ENCODE measurements at places on chromosomes 4 and X. TPM values are rescaled to one million over a fixed set of nuclear protein-coding genes. Genes with fewer than 3 reads are reported as not detected.

The CHRNA9 gene
- total RNA-seq, result not detected

DNA sequence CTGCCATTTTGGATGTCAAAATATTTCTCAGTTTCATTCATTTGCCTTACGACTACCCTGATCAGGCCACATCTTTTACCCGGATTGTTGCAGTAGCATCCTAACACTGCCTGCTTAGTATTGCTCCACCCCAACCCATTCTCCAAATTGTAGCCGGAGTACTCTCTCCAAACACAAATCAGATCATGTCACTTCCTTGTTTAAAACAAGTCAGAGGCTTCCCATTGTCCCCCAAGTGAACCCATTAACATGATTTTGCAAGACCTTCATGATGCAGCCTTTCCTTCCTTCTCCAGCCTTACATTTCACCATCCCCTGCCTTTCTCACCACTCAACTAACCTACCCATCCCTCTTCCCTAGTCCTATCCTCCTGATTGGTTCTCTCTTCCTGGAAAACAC lies 53.1 kb downstream of the FANCB start:
- H3K4me3 ChIP-seq, result no peak overlapping the region
- no peak for DNase-seq
- no peaks in the 10 kb centered on the region for H3K36me3 ChIP-seq
- H3K27ac ChIP-seq, result no peak overlapping the region
- no peaks in the 10 kb centered on the region for H3K27me3 ChIP-seq

The SSX4 gene
- total RNA-seq, result not detected

The PABPC1L2B gene
- not detected for total RNA-seq

- H3K36me3 ChIP-seq, result peaks cover 20% of the 10 kb centered on the region
- no peak for DNase-seq
- H3K27ac ChIP-seq, result peak overlapping the region; percentile 19
These were observed 28.0 kb downstream of the MFSD8 start for GRCh38 chr4:127936974-127937373.

DNA sequence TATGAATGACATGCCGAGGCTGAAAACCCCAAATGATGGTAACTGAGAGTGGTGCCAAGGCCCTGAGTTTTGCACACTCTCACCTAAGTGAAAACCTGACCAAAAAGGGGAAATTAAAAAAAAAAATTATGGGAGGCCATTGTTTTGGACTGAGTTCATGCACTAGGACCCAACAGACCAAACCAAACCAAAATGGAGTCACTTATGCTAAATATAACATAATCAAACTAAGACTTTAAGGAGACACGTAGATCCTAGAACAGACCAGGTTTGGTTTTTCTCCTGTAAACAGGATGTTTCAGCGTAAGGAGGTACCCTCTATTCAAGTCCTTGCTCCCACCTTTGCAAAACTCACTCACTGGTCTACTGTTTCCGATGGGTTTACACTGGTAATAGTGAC lies 453.0 kb downstream of the INPP4B start:
- peaks cover 2% of the 10 kb centered on the region for H3K4me1 ChIP-seq
- H3K27ac ChIP-seq, result no peak overlapping the region
- no peak overlapping the region for H3K4me3 ChIP-seq
- peaks cover 17% of the 10 kb centered on the region for H3K36me3 ChIP-seq
- DNase-seq, result no peak

- no peak overlapping the region for H3K27ac ChIP-seq
- H3K4me1 ChIP-seq, result peaks cover 8% of the 10 kb centered on the region
- no peak for DNase-seq
- H3K27me3 ChIP-seq, result no peaks in the 10 kb centered on the region
These were observed 51.0 kb downstream of the GUCY1B1 start for GRCh38 chr4:155809835-155810234.

DNA sequence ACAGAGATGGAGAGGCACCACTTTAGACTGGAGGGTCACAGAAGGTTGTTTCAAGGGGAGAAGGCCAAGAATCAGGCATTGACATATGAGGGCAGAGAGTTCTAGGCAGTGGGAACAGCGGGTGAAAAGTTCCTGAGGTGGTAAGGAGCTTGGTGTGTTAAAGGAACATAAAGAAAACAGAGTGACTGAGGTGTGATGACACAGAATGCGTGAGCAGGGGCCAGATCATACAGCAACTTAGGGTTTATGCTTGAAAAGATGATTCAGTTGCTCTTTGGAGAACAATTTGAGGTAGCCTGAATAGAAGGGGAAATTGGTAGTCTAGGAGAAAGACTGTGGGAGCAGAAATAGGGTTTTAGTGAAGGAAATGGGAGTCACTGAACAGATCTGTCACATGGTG lies 179.2 kb downstream of the AMELX start:
- H3K27me3 ChIP-seq, result no peaks in the 10 kb centered on the region
- no peaks in the 10 kb centered on the region for H3K36me3 ChIP-seq
- no peak for DNase-seq
- H3K4me3 ChIP-seq, result no peak overlapping the region
- no peak overlapping the region for H3K27ac ChIP-seq
- peaks cover 2% of the 10 kb centered on the region for H3K4me1 ChIP-seq

The DNAJB14 gene
- total RNA-seq, result 57.2 TPM

GRCh38 chr4:1116838-1117237 lies 3.5 kb upstream of the RNF212 start:
- H3K4me3 ChIP-seq, result no peak overlapping the region
- no peaks in the 10 kb centered on the region for H3K36me3 ChIP-seq
- no peak overlapping the region for H3K27ac ChIP-seq
- H3K27me3 ChIP-seq, result peaks cover 84% of the 10 kb centered on the region
- no peak for DNase-seq

DNA sequence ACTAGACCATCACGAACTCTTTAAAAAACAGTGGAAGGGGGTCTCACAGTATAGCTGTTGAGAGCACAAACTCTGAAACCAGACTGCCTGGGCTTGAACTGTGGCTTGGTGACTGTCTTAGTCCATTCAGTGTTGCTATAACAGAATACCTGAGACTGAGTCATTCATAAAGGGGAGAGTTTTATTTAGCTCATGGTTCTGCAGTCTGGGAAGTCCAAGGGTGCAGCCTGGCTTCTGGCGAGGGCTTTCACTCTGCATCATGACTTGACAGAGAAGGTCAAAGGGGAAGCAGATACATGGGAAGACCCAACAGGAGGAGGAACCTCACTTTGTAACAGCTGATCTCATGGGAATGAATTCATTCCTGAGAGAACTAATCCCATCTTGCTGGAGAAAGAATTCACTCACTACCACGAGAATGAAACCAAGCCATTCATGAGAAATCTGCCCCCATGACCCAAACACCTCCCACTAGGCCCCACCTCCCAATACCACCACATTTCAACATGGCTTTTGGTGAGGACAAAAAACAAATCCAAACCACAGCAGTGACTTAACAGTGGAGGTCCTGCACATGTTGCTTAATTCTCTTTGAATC lies 116.7 kb upstream of the STOX2 start:
- no peaks in the 10 kb centered on the region for H3K27me3 ChIP-seq
- no peak overlapping the region for H3K27ac ChIP-seq
- no peak overlapping the region for H3K4me3 ChIP-seq

The SPANXA1 gene
- total RNA-seq, result not detected

GRCh38 chrX:54807524-54808108 lies at the start of gene MAGED2:
Gene MAGED2, plus strand, starts transcription at chrX:54807745. Its CDS starts 1,587 bp downstream, at chrX:54809332.
- peaks cover 16% of the 10 kb centered on the region for H3K36me3 ChIP-seq
- no peaks in the 10 kb centered on the region for H3K27me3 ChIP-seq
- peaks cover 26% of the 10 kb centered on the region for H3K4me1 ChIP-seq
- peak within 1 kb of the TSS; percentile 97 for H3K27ac ChIP-seq
- peak within 1 kb of the TSS; percentile 95 for H3K4me3 ChIP-seq

DNA sequence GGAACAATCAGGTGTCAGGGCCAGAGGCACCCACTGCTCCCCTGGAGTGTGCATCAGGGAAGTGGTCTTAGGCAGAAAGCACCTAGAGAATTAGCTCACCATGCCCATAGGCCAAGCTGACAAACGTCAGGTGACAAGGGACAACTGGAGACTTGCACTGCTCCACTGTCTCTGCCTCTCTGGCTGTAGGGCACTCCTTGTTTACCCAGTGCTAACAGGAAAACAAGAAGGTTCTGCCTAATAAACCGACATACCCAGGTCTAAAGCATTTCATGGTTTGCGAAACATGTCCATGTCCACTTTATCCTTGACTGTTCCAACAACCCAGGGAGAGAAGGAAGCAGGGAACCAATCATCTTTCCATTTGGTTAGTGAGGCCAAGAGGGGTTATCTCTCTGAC lies 92.5 kb upstream of the MAMLD1 start:
- H3K27ac ChIP-seq, result no peak overlapping the region
- no peaks in the 10 kb centered on the region for H3K4me1 ChIP-seq
- peaks cover 4% of the 10 kb centered on the region for H3K27me3 ChIP-seq

DNA sequence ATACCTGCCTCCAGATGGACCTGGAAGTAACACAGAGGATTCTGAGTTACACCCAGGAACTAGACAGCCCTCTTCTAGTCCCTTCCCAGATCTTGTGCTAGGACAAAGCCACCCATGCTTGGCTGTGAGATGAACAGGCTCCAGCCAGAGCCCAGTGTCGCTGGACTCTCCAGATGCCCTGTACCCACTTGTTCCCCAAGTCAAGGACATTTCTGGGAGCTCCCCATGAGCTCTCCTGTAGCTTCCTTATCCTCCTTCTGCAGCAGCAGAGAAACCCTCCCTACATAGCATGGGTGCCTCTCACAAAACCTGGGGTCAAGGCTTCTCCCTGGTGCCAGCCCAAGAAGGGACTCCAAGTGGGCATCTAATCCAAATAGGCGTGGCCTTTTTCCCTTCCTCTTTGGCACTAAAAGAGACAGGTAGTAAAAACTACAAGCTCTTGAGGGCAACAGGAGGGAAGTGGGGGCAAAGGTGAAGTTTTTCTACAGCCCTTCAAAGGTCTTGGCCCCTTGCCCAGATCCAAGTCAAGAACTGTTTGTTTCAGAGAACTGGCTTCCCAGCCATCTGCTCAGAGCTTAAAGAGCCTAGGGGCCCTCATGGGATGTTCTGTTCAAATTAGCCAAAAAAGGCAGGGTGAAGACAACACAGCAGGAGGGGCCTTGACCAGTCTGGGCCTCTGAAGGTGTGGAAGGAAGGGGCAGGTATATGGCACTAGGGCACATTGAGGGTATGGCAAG lies 8.5 kb upstream of the ERCC6L start:
- DNase-seq, result no peak
- no peaks in the 10 kb centered on the region for H3K27me3 ChIP-seq
- no peaks in the 10 kb centered on the region for H3K36me3 ChIP-seq
- H3K4me1 ChIP-seq, result no peaks in the 10 kb centered on the region

The BEX2 gene
- 29.8 TPM for total RNA-seq

The USP51 gene
- total RNA-seq, result 5.1 TPM

- no peak overlapping the region for H3K4me3 ChIP-seq
- H3K27ac ChIP-seq, result no peak overlapping the region
- H3K36me3 ChIP-seq, result peaks cover 6% of the 10 kb centered on the region
- no peak for DNase-seq
- H3K27me3 ChIP-seq, result no peaks in the 10 kb centered on the region
These were observed 39.7 kb downstream of the NSG1 start for GRCh38 chr4:4426511-4427120.

DNA sequence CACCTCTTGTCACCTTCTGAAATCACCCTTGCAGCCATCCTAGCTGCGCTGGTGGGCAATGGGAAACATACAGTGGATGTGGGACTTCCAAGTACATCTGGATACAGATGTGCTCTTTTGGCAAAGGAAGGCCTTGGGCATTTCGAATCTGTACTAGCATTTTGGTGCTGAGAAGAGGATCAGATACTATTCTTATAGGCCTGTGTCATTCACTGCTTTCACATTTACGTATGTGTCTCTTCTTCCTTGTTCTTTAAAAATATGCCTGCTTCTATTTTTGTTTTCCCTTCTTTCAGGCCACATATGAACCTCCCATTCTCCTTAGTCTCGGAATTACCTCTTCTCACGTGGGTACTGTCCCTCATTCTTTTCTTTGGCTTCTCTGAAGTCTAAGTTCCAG lies 53.1 kb downstream of the EFNB1 start:
- H3K27ac ChIP-seq, result no peak overlapping the region
- H3K36me3 ChIP-seq, result no peaks in the 10 kb centered on the region
- no peaks in the 10 kb centered on the region for H3K27me3 ChIP-seq
- DNase-seq, result no peak
- H3K4me1 ChIP-seq, result peaks cover 6% of the 10 kb centered on the region

GRCh38 chr4:109494563-109494962 lies 60.9 kb downstream of the SEC24B start:
- no peak for DNase-seq
- no peaks in the 10 kb centered on the region for H3K27me3 ChIP-seq
- no peak overlapping the region for H3K27ac ChIP-seq
- peaks cover 45% of the 10 kb centered on the region for H3K36me3 ChIP-seq
- no peaks in the 10 kb centered on the region for H3K4me1 ChIP-seq
- H3K4me3 ChIP-seq, result no peak overlapping the region

The SRPK3 gene
- total RNA-seq, result not detected

- no peak overlapping the region for H3K27ac ChIP-seq
- DNase-seq, result no peak
- peaks cover 8% of the 10 kb centered on the region for H3K27me3 ChIP-seq
- no peak overlapping the region for H3K4me3 ChIP-seq
These were observed 371.4 kb upstream of the TECRL start for GRCh38 chr4:64780664-64781063.

DNA sequence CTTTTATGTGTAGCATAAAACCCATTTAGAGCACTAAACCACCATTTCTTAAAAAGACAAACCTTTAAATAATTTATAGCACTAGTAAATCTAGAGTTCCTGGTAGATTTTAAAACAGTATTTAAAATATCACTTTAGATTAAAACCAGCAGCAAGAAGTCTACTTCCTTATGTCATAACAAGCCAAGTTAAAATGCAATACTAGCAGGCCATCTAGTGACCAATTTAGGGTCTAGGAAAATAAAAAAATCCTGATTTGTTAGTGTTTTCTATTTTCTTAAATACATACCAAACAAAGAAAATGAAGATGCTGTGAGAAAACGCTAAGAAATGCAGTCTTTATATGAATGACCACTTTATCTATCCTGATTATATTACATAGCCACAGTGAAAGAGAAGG lies 53.9 kb downstream of the PAPSS1 start:
- H3K27ac ChIP-seq, result peak overlapping the region; percentile 82
- H3K4me3 ChIP-seq, result no peak overlapping the region
- DNase-seq, result no peak
- H3K27me3 ChIP-seq, result no peaks in the 10 kb centered on the region
- peaks cover 6% of the 10 kb centered on the region for H3K36me3 ChIP-seq
- H3K4me1 ChIP-seq, result peaks cover 25% of the 10 kb centered on the region

All from mesothelial cell of epicardium (in vitro differentiated cells).